Stimulated activated effector memory CD8-positive, alpha-beta T cell treated with anti-CD3 and anti-CD28 coated beads, Interleukin-12 subunit alpha, Interleukin-12 subunit beta, amount 100 ng/mL, for 72 hours (primary cell): ENCODE measurements at places on chromosomes 6 and 20.

GRCh38 chr6:15305909-15306308 is 60.0 kb downstream of the JARID2 start:
- DNase-seq, result no peak

DNA sequence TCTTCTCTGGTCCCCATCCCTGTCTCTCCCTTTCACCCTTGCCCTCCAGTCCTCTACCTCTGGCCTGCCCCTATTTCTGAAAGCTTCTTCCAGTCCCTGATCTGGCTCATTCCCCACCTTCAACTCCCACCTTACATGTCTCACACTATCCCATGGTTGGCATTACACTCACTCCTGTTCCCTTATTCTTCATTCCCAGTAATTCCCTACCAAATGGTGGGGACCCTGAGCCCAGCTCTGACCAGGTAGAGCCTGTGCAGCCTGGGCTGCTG is 6.4 kb downstream of the TP53INP2 start:
- no peak for DNase-seq

- DNase-seq, result no peak
Observed at GRCh38 chr20:40591536-40591935, 97.5 kb downstream of the MAFB start.

DNA sequence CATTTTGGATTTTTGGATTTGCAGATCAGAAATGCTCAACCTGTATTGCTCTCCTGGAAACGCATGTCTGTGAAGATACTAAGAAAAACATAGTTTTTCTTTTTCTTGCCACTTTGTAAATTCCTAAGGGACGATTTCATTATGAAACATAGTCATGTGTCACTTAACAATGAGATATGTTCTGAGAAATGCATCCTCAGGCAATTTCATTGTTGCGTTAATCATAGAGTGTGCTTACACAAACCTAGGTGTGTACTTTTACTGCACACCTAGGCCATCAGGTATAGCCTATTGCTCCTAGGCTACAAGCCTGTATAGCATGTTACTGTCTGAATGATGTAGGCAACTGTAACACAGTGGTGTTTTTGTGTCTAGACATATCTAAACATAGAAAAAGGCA is 13.4 kb upstream of the THEMIS start:
- no peak for DNase-seq

DNA sequence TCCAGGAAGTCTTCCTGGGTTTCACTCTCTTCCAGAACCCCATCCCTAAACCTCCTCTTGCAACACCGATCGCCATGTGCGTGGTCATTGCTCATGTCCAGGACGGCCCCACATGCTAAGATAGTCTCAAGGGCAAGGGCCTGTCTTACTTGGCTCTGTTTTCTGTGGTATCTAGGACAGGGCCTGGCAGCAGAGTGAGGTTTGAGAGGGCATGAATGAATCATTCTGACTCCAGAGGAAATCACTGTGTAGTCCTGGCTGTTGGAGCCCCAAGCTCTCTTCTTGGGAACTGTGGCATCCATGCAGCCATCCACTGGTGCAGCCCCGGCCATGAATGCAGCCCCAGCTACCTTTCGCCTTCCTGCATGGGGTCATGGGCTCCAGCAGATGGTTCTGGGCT is 12.4 kb downstream of the SIRPA start:
- DNase-seq, result no peak

DNA sequence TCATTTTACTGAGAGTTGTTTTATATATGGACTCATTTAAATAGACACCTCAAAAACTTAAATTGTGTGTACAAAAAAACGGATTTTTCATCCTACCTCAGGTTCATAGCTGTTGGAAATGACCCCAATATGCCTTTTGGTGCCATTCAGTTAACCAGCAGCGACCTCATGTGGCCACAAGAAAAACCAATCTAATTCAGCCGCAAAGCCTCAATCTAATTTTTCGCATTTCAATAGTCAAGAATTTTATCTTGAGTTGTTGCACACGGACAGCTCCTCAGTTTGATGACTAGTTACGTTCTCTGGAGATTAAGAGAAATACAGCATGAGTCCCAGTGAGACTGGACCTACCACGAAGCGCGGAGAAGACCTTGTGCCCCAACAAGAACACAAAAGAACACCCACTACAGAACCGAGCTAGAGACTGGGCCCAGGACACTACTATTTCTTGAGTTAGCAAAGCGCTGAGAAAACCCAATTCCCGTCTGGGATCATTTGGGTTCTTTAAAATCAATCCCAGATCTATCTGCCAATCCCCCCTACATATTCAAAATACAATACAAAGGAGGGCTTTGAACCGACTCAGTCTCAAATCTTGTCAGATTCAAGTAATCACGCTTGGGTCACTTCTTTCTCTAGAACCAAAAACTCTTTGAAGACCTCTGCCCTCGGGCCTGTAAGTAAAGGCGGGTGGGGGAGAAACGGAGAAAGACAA is 1.1 kb downstream of the TCP11 start:
- peak; percentile 61 for DNase-seq

DNA sequence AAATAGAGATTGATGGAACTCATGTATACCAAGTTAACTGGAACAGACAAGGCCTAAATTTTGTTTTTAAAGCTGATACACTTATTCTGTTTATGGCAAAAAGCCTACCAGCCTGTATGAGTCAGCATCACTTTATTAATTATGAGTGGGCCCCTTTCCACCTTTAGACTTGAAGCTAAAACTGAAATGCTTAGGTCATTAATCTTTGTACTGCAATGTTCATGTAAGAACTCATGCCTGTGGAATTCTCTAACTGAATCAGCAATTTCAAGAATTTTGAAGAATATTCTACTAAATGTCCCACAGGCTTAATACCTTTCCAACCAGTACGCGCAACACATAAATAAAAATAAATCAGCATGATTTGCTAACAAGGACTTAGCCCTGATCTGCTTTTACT is 140.2 kb upstream of the PHACTR1 start:
- no peak for DNase-seq

- DNase-seq, result no peak
Observed at GRCh38 chr6:161215193-161215592, 58.7 kb downstream of the AGPAT4 start.

DNA sequence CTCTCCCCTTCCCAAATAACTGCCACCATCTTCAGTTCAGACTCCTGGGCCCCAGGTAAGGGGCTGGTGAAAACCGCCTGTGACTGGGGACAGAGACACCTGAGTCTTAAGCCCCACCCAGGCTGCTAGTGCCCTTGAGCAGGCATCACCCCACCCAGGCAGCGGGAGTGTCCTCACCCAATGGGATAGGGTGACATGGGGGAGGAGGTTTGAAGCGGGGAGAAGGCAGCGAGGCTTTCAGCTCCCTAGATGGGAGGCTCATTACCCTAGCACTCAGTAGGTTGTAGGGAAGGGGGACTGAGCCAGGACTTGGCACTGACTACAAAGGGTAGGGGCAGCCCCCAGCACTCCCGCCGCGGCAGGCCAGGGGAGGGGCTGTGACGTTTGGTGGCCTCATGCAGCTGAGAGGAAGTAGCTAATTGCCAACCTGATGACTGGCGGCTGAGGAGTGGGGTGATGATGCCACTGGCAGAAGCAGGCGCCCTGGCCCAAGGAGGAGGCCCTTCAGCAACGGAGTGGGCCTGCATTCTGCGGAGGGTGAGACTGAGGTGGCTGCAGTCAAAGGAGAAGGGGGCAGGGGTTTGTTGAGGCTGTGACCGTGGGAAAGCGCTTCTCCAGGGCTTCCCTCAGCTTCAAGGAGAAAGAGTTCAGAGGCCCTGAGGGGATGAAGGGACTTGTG is 126.9 kb downstream of the MRPL14 start:
- DNase-seq, result no peak

DNA sequence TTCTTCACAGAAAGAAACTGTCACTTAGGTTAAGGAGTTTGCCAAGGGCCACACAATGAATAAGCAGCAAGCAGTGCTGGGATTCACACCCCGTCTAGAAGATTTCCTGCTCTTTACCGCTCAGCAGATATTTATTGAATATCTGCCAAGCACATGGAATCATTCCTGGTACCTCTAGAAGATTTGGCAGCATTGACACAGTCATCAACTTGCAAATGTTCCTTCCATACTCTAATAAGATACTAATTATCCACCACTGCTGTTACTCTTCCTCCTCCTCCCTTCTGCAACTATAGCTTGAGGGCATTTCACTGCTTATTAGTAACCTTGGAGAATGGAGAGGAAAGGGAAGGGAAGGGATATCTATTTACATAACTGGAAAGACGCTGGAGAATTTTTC is 13.0 kb downstream of the MOXD1 start:
- no peak for DNase-seq

- no peak for DNase-seq
Observed at GRCh38 chr6:167122041-167122826, 662 bp upstream of the CCR6 start.

DNA sequence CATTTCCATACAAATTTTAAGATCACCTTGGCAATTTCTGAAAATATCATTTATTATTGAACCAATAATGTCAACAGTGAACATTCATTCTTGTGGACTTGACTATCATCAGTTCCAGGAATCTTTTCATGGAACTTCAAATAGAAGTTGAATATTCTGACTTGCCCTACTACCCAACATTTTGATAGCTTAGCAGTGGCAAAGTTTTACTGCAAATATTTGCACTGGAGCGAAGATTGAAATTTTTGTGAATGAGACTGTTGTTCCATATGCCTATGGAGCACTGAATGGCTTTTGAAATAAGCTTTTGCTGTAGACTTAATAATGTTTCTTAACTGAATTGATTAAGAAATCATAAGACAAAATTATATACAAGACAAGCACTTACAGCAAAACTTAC is 23.6 kb downstream of the BEND6 start:
- DNase-seq, result no peak

DNA sequence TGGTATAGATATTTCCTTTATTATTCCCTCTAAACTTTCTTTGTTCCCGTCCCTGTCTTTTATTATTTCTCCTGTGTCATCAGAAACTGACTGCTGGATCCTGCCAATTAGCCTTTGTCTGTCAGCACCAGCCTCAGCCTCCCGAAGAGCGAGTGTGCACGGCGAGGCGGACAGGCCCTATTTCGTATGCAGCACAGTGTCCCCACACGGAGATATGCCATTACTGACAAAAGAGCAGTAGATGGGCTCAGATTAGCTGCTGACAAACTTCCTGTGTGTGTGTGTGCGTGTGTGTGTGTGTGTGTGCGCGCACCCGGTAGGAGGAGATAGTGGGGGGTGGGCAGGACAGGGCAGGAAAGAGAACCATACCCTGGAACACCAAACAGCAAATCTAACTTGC is 99.5 kb upstream of the ZFP64 start:
- DNase-seq, result no peak

DNA sequence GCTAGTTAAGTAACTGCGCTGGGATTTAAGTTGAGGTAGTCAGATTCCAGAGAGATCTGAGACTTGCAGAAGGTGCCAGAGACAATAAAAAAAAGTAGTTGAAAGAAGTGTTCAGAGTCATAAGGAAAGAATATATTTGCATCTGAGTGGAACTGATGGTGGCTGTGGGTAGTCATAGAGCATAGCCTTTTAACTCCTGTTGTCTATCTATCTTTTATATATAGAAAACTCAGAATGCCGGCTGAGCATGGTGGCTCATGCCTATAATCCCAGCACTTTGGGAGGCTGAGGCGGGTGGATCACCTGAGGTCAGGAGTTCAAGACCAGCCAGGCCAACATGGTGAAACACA is 62.0 kb downstream of the CARMIL1 start:
- DNase-seq, result no peak

DNA sequence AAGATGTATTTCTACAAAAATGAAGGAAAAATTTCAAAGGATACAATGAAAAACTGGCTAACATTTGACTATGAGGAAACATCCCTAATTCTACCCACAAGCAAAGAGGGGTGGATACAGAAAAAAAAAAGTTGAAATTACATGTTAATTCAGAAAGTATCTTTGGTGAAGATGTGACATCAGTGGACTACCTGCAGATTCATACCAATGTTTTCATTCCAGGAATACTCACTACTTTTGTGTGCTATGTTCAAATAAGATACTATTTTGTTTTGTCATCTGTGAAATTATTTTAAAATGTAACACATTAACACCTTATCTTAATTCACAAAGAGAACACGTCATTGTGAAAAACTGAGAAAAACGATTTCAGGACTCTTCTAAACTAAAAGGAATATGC is 159.3 kb upstream of the SHLD1 start:
- no peak for DNase-seq

DNA sequence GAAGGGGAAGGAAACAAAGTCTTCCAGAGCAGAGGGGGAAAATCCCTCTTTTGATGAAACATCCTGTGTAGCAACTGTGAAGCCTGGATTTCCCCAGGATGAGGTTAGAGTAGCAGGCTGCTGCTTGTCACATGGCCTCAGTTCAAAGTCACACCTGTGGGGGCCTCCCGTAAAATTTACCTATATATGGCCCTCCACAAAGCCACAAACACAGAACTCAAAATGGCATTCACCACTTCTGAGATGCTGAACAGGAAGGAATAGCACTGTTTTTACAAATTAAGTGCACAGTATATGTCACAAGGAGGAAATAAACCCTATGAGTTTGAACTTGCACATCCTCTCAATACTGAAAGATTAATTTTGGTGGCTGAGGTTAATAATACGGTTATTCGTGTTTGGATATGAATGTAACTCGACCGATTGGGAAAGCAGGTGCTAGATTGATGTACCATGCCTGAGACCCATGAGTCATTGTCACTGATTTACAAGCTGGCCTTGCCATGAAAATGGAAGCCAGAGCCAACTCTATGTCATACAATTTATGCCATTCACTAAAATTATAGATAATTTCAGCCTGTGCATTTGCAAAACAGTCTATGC is 70.6 kb downstream of the SGK1 start:
- peak; percentile 79 for DNase-seq

DNA sequence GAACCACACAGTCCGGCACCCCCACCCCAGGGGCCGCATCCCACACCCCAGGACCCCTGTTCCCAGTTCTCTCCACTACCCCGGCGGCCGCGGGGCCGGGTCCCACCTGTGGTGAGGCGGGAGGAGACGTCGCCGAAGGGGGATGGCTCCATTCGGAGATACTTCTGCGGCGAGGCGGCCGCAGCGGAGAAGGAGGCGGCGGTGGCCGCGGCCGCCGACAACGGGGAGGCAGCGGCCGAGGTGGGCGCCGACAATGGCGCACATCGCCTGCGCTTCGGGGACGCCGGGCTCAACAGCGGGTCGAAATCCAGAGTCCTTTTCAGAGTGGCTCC is 723 bp downstream of the AKIRIN2 start:
- DNase-seq, result peak; percentile 78

DNA sequence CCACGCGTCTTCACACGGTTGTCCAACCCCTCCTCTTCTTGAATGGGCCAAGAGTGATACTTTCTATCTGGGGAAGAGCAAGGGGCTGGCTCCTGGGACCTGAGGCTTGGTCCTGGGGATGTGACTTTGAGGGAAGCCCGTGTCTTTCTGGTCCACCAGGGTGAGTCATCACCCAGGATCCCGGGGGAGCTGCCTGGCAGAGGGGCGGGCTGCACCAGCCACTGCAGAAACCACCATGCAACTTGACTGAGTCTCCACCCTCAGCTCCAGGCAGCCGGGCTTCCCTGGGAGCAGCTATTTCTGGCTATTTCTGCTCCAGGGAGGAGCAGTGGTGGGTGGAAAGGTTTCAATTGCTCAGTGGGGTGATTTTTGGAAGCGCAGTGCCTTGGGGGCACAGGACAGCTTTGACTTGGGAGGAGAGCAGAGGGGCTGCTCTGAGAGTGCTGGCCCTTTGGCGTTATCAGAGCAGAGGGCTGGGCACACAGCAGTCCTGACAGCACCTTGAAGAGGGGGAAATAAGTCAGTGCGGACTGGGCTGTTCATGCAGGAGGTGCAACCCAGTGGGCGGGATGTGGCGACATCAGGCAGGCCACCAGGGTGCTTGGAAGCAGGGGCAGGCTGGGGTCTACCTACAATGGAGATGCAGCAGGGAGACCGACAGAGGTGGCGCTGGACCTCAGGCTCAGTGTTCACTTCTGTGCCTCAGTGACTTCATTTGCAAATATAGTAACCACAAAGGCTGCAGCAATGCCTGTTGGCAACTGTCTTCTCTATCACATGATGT is 45.1 kb upstream of the FAM83D start:
- DNase-seq, result no peak
